CD4-positive, CD25-positive, alpha-beta regulatory T cell (primary cell): ENCODE measurements at places on chromosomes 6 and 20.
A peak's percentile ranks its signal among the peaks of the same experiment; 100 is the strongest.

GRCh38 chr20:17530716-17531664 is at the start of gene BFSP1:
Gene BFSP1, minus strand, starts transcription at chr20:17531379. Its CDS starts 50 bp downstream, at chr20:17531329.
- DNase-seq = peak; percentile 22

- no peak for DNase-seq
Observed at GRCh38 chr6:164021589-164022250, 607.2 kb downstream of the QKI start.

DNA sequence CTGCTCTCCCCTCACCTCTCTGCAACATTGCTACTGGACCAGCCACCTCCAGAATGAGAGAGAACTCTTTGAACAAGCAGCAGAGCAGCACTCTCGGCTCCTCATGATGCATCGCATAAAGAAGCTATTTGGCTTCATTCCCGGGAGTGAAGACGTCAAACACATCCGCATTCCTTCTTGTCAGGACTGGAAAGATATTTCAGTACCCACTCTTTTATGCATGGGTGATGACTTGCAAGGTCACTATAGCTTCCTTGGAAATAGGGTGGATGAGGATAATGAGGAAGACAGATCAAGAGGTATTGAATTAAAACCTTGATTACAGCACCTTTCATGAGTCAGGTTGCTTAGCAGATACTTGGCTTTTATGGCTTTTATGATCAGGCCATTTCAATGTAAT is 4.3 kb downstream of the CALHM4 start:
- no peak for DNase-seq

DNA sequence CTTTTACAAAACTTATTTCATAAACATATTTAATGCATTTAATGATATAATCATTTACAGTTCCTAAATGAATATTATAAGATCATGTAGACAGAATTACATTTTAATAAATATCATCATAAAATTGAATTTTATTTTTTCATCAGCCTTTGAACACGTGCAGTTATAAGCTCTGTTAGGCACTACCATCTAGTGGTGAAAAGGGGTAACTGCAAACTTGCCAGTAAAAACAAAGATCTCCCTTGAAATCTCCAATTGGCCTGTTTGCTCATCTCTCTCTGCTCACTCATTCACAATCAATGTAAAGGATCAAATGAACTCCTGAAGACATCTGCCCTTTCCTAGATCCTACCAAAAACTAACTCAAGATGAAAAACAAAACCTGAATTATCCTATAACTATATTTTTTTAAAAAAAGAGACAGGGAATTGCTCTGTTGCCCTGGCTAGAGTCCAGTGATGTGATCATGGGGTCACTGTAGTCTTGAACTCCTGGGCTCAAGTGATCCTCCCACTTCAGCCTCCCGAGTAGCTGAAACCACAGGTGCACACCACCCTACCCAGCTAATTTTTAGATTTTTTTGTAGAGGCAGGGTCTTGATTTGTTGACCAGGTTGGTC is 31.7 kb downstream of the SAMHD1 start:
- peak; percentile 70 for DNase-seq

DNA sequence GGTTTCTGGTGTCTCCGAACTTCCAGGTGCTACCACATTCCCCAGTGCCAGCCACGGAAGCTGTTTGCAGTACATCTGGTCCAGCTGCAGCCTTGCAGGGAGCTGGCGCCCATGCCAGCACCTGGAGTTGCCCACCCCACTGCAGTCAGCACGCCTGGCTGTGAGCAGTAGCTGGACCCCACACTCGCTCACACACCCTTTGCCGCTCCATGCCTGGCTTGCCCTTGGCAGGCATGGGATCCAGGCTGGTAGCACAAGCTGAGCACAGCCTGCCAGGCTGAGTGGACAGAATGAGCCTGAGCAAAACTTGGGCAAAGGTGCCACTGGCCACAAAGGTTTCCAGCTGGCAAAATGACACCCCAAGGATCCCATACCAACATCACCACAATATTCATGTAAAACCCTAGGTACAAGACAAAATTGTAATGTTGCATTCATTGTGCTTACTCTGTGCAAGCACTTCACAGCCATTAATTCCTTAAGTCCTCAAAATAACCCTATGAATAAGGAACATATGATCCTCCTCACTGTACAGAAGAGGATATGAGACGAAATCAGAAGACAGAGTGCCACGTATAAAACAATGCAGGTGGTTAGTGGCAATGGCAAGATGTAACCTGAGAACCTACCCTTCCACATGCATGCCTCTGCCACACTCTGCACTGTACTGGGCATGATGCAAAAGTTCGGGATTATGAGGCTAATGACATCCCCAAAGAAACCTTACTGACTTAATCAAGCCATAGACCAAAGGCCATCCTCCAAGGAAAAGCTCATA is 18.3 kb downstream of the KIF16B start:
- no peak for DNase-seq

DNA sequence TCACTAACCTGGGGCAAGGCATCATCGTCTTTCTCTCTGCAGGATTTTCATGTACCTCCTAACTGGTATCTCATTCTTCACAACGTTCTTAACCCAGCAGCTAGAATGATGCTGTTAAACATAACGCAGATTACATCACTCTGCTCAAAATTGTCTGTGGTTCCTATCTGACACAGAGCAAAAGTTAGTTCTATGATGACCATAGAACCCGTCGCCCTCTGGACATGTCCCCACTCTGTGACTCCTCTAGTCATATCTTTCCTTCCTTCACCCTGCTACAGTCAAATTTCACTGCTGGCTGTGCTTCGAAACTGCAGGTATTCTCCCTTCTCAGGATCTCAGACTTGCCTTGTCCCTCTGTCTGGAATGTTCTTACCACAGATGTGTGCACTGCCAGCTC is 87.4 kb upstream of the TPD52L1 start:
- no peak for DNase-seq

- no peak for DNase-seq
Observed at GRCh38 chr6:123402052-123402451, 234.7 kb downstream of the TRDN start.

DNA sequence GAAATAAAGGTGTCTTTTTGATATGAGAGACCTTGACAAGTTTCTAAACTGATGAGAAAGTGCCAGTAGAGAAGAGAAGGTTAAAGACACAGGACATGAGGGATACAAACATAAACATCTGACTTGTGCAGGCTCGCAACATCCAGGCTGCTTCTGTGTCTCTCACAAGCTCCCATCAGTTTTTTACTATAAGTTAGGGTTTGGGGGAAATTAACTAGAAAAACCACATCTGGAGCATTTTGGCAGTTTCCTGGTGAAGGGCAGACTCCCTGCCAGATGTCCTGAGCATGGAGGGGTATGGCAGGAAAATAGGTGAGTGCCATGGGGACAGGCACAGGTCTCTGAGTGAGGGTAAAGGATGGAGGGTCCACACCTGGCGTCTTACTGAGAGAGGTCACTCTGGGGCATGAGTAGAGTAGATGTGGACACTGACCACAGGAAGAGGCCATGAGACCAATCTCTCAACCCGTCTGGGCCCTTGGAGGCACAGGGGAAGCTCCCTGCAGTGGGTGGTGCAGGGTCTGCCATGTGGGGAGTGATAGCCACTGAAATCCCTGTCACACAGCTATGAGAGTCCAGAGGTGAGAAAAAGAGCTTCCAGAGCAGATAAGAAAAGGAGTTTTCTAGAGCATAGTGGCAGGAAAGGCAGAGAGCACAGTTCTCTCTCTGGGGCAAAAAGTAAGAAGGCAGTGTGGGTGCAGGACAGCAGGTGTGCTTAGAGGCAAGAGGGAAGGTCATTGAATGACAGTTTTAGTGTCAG is 193.3 kb upstream of the SYNDIG1 start:
- DNase-seq = no peak

GRCh38 chr20:23042270-23042669 is 7.2 kb downstream of the SSTR4 start:
- no peak for DNase-seq
